ENCODE measurements at places on chromosomes 11 and 22. TPM values are rescaled to one million over a fixed set of nuclear protein-coding genes. Genes with fewer than 3 reads are reported as not detected.

DNA sequence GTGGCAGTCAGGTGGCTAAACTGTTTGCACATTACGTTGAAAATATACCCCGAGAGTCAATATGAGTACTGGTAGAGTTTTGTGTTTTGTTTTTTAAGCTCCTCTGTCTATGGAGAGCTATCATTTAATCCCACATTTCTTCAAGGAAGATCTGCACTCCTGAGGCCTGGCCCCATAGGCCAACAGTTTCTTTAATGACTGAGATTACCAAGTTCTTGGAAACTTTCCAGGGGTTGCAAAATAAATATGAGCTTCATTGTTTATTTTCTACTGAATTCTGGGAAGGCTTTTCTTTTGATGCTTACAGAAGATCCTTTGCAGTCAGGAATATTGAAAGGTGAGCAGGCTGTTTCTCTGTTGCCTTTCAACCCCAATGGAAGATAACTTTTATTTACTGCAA is 452.0 kb downstream of the JRKL start:
- DNase-seq, result no peak

Gene C11orf87
- 0.04 TPM for polyA plus RNA-seq

DNA sequence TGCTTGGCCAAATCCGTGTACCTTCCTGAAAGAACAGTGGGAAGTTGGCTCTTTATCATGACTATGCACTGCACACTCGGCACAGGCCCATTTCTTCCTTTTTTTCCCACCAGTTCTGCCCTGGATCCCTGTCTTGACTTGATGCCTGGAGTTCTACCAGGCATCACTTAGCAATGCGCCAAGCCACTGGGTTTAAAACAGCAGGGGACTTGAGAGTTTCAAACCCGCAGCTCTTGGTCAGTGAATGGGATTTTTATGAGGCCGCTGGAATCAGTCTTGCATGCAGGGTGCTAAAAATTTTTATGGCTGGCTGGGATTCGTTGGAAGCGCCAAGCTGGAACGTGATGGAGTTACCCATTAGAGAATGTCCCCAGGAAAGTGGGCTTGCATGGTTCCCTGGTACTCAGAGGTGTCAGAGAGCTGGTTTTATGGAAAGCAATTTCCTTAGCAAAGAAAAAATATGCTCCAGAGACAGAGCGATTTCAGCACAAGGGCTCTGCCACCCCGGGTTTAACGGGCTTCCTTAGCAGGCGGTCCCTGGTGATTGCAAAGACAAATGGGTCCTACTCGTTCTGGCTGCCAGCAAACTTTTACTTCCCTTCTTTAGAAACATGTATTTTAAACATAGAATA is 432.9 kb downstream of the TENM4 start:
- DNase-seq, result no peak

- no peak for DNase-seq
Observed at GRCh38 chr22:17924735-17925364, 99.5 kb downstream of the MICAL3 start.

DNA sequence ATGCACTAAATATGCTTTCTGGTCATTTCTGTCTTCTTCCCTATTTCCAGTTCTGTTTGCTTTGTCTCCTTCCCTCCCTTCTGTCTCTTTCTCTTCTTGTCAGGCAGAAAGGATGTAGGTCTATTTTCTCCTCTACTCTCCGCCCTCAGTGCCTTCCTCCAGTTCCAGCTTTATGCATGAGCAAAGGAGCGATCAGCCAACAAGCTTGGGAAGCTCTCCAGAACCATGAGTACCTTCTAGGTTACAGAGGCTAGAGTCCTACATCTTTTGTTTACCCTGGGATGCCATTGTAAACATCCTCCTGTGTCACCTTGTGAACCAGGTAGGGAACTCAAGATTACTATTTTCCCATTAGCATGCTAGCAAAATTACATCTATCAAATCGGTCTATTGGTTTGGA is 7.9 kb upstream of the SPON1 start:
- no peak for DNase-seq

DNA sequence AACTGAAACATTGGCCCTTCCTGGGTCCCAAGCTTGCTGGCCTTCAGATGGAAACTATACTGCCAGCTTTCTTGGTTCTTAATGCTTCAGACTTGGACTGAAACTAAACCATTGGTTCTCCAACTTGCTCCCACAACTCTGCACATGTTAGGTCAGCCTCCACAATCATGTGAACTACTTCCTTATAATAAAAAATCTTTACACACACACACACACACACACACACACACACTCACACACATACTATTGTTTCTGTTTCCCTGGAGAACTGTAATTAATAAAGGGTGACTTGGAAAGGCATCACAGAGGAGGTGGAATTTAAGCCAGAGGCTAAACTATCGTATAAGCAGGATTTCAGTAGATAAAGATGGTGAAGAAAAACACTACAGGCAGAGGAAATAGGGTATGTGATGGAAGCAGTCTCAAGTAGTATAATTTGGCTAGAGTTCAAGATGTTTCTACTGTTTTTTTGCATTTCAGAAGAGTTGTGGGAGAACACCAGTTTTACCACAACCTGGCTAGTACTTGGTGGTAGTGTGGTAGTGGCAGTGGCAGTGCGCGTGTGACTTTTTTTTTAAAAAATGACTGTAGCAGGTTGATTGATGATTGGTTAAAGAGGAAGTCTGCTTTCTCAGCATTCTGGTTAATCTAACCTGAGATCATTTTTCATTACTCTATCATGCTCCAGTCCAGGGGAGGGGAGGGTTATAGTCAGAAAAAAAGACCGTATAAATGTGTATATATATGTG is 70.1 kb downstream of the PDE3B start:
- no peak for DNase-seq

Gene PGR
- polyA plus RNA-seq, result 2.7 TPM
